ENCODE measurements at places on chromosomes 3 and 15. TPM values are rescaled to one million over a fixed set of nuclear protein-coding genes. Genes with fewer than 3 reads are reported as not detected.

TRPM1 gene
- not detected for total RNA-seq

PTH1R gene
- total RNA-seq = 16.1 TPM

GPR149 gene
- total RNA-seq = not detected

REC114 gene
- total RNA-seq = not detected

CKMT1A gene
- not detected for total RNA-seq

SLC2A2 gene
- 1.9 TPM for total RNA-seq

HGD gene
- total RNA-seq = 1.6 TPM

SH2D7 gene
- total RNA-seq = not detected

OR5K4 gene
- total RNA-seq = not detected

PGBD4 gene
- total RNA-seq = 1.0 TPM

LRRFIP2 gene
- total RNA-seq = 26.5 TPM

CD80 gene
- not detected for total RNA-seq

CHRFAM7A gene
- 3.0 TPM for total RNA-seq

PPP1R14D gene
- not detected for total RNA-seq

GRM7 gene
- not detected for total RNA-seq

PLSCR4 gene
- 2.9 TPM for total RNA-seq

GPR171 gene
- total RNA-seq = not detected

GPR27 gene
- total RNA-seq = 0.81 TPM

ENTPD3 gene
- under 0.01 TPM for total RNA-seq

ALG1L2 gene
- not detected for total RNA-seq

ZNF80 gene
- not detected for total RNA-seq
